ENCODE measurements at places on chromosomes 7 and 10. TPM values are rescaled to one million over a fixed set of nuclear protein-coding genes. Genes with fewer than 3 reads are reported as not detected.

GRCh38 chr7:24597014-24597413 is 23.8 kb downstream of the PALS2 start:
- no peak for DNase-seq

Gene VSTM4
- total RNA-seq = 2.6 TPM

Gene OPN4
- not detected for total RNA-seq

Gene PLEKHS1
- total RNA-seq = 0.45 TPM

DNA sequence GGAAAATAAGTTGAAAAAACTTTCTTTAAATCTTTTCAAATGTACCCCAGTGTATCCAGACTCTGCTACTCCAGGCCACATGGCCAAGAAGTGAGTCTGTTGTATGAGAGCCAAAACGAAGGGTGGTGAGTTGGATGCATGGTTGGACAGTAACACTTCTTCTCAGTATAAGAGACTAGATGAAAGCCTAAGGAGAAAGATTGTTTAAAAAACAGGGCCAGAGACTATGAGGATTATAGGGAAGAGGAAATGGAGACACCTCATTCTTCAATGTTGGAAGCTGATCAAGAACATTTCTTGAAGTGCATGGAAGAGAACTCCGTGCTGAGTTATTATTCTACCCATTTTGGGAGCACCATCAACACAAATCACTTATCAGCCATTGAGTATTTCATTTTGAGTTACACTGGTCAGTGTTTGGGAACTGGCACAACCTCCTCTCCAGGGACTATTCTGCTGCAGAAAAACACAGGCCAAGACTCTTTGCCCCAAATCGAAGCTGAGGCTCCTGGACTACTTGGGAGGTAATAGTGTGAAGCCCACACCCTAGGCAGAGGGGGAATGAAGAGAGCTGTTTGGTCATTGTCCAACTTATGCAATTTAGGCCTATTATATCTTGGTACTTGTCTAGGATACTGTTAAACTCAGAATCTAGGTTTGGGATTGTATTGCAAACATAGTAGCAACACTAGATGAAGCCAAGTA is 123.0 kb upstream of the SEC61G start:
- no peak for DNase-seq

Gene KIF11
- 14.6 TPM for total RNA-seq

- no peak for DNase-seq
Measured at GRCh38 chr10:52979295-52979990, 206.9 kb upstream of the MBL2 start.

- DNase-seq = no peak
Measured at GRCh38 chr10:25263931-25264330, 89.1 kb downstream of the GPR158 start.

GRCh38 chr10:20202337-20202736 is 386.1 kb downstream of the PLXDC2 start:
- no peak for DNase-seq

DNA sequence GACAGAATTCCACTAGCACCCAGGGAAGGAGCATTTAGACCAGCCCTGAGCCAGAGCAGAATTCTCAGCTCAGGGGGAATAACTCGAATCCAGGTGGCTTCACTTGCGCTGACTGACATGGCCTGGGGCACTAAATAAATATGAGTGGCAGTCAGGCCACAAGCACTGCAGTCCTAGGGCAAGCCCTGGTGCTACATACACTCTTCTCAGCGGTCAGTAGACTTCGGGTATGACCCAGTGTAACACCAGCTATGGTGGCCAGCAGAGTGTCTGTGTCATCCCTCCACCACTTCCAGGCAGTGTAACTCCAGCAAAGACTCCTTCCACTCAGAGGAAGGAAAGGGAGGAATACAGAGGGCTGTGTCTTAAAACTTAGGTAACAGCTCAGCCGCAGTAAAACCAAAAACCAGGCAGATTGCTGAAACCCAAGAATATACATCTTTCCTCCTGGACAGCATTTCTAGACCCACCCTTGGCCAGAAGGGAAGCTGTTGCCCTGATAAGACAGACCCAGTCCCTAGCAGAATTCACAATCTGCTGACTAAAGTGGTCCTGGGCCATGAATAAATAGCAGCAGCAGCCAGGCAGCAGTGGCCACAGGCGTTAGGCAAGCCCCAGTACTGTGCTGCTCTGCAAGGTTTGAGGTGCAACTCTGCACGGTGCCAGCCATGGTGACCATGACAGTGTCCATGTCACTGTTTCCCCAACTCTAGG is 77.0 kb downstream of the SNX13 start:
- DNase-seq = no peak

GRCh38 chr7:133702960-133703359 is 424.2 kb upstream of the LRGUK start:
- no peak for DNase-seq

- no peak for DNase-seq
Measured at GRCh38 chr10:88288320-88289059, 294.6 kb downstream of the RNLS start.

DNA sequence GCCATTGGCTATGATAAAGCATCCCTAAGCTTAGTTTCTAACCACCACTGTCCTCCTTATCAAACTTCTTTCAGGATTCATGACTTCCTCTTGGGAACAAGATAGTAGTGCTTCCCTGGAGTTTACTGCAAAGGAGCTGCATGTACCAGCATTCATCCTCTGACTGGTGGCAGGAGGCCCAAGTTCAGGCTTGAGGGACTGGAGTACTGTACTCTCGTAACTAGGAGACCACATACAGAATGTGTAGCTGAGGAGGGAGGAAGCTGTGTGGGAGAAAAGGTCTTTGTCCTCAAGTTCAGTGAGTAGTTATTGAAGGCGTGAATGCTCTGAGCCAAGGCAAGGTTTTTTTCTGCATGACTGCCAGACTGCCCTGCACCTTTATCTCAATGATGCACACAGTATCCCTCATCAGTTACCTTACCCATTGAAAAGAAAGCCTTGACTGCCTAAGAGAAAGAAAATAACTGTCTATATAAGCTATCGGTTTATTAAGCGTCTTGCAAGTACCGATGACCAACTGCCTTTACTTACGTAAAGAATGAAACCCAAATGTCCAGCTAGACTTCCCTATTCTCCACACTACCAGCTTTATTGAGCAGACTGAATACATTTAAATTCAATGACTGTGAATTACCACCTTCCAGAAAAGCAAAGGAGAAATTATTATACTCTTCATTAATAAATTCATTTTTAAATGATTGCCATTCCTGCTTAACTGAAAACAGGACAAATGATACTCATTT is 12.8 kb downstream of the SCRN1 start:
- no peak for DNase-seq

DNA sequence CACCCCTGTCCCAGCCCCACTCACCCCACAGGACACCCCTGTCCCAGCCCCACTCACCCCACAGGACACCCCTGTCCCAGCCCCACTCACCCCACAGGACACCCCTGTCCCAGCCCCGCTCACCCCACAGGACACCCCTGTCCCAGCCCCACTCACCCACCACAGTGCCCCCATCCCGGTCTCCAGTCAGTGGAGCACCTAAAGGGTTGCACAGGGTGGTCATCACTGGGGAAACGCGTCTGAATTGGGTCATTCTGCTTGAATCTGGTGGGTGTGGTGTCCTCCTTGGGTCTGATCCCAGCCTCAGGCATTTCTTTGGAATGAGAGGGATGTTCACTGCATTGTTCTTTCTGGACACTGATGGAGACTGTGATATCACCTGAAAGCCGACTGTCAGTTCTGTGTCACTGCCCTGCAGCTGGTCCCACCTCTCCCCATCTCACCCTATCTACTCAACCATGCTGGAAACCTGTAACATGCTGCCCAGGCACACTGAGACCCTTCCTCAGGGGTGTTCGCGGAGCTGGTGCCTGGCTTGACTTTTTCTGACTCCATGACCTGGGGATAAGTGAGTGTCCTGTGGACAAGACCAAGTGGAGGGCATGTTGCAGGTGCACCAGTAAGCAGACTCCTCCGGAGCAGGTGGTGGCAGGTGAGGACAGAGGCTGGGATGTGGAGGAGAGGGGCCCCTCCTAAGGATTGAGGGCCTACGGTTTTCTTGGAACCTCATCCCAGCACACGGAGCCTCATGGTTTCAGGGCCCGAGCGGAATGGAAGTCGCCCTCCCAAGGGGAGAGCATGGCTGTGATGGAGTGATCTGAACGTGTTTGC is 262.5 kb upstream of the PPP2R2D start:
- DNase-seq = no peak

- no peak for DNase-seq
Measured at GRCh38 chr10:120987359-120987758, 136.2 kb downstream of the WDR11 start.

DNA sequence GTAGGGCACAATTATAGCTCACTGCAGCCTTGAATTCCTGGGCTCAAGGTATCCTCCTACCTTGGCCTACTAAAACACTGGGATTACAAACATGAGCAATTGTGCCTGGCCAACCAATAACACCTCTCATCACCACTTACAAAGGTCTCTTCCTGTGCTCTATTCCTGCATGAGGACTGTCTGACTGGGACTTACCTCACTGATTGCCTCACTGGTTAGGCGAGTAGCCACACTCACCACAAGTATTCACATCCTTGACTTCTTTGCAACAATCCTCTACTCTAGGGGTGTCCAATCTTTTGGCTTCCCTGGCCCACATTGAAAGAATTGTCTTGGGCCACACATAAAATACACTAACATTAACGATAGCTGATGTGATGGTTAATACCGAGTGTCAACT is 22.6 kb upstream of the PDIA4 start:
- DNase-seq = no peak

DNA sequence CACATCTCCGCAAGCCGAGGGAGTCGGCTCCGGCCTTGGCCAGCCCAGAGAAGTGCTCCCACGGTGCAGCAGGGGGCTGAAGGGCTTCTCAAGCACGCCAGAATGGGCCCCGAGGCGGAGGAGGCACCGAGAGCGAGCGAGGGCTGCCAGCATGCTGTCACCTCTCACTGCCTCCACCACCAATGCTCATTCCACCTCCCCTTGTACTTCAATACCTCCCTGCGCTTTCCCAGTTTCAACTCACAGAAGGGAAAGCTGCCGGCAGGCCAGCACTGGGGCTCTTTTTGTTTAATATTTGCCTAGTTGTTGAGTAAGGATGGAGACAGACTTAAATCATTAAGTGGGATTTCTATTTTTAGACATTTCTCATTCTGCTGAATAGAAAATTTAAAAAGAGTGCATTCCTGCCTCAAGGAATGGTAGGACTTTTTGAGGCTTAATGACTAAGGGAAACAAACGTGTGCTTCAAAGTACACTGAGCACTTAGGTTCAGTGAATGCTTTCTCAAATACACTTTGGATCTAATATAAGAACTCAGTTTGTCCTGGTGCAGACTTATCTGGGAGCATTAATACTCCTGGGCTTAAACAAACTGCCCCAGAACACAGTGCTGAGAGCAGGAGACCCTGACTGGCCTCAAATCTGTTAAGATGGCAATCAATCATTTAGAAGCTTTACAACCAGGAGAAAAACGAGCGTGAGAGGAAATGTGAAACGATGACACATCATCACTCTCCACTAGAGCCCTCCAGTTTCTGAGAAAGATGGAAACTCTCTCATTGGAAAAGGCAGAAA is 131.2 kb downstream of the RALA start:
- DNase-seq = no peak

Gene GIMAP7
- not detected for total RNA-seq

Gene SPAG6
- total RNA-seq = 6.6 TPM

Gene HMX3
- total RNA-seq = not detected

DNA sequence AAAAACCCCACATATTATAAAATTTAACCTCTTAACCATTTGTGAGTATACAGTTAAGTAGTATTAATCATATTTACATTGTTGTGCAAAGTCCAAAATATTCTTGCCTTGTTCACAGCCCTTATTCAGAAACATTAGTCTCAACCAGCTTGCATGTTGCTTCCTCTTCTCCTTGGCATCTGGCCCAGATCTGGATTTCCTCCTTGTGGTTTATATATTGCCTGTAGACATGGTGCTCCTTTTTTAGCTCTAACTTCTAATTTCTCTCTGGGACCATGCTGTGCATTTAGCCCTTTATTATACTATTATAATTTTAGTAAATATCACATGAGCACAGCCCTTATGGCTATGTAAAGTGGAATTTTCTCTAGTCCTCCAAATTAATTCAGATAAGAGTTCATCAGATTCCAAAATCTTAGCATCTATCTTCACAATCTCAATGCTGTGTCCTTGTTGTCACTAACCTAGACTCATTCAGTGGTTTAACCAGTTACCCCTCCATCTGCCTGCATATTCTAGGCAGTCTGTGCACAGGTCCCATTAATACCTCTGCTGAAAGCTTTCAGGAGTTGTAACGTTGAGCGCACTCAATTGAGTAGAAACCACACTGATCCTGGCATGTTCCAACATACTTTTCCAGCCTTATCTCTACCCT is 7.9 kb downstream of the CPED1 start:
- DNase-seq = no peak

DNA sequence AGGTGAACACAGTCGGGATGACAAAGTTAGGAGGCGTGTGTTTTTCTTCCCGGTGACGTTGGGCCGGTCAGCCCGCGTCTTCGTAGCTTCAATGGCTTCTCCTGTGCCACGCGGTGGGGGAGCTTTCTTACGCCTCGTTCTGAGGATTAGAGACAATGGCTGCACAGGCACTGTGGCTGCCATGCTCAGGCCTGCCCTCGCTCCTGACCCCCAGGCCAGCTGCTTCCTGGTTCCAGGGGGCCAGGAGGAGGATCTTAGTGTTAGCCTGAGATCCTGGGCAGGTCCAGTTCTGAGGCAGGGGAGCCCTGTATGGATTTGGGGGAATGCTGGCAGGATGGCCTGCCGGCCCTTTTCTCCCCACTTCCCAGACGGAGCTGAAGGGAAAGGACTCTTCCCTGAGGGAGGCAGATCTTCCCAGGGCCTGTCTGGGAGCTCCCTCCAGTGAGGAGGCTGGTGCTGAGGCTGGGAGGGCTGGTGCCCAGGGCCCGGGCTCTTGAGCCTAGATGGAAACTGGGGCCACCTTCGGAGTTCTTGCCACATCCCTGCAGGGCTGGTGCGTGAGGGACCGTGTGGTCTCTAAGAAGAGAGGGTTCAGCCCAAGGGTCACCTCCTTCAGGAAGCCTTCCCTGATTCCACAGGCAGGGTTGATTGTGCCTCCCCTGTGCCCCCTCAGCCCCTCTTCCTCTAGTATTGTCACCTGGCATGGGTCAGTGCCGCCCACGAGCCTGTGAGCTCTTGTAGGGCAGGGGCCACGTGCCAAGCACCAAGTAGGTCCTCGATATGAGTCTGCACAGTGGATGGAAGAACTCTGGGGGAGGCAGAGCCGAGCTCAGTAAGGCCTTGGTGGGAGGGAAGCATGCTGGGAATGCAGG is 101.4 kb downstream of the GRK5 start:
- no peak for DNase-seq

Data from type B pancreatic cell (in vitro differentiated cells).